Fibroblast of skin of back (primary cell): ENCODE measurements at places on chromosomes 2 and 18.

DNA sequence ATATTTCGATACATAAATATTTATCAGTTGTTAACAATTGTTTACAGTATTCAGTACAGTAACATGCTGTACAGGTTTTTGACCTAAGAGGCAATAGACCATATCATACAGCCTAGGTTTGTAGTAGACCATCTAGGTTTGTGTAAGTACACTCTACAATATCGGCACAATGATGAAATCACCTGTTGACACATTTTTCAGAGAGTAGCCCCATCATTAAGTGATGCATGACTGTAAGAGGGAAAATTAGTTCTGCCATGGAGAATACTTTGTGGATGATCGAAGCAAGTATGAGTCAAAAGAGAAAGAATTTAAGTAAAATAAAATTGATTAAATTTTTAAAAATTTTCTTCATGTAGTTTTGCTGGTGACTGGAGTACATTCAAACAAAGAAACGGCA, 32.6 kb downstream of the VIT start:
- no peak for DNase-seq

GRCh38 chr18:74546751-74547530, 12.6 kb downstream of the CNDP1 start:
- peak; percentile 48 for DNase-seq

DNA sequence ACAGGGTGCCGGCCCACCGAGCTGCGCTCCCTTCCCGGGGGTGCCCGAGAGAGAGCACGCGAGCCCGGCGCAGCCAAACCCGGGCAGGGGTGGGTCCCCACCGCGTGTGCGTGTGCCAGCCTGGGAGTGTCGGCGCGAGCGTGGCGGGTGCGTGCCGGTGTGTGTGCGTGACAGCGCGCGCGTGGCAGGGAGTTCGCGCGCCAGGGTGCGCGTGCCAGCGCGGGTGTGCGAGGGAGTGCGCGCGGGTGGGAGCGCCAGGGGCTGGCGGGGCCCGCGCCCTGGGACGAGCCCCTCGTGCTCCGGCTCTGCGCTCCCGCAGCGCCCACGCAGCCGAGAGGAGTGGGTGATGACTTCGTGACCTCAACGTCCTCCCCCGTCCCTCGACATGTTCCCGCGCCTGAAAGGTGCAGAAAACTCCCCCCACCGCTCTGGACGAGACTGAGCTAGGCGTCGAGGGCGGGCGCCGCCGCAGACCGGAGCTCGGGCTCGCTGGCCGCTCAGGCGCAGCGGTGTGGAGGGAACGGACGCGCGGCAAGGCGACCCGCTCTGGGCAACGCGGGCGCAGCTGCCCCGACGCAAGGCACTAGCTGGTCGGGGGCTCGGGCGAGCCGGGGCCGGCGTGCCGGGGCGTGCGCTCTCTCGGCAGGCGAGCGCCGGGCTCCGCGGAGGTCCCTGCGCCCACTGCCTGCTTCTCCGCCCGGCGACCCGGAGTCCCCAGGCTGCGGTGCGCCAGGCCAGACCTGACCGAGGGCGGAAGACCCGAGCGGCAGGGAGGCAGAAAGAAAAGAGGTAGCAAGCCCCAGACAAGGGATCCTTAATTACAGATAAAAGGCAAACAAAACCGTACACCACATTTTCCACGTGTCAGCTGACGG, 582.8 kb downstream of the ZEB2 start:
- DNase-seq = peak; percentile 48

DNA sequence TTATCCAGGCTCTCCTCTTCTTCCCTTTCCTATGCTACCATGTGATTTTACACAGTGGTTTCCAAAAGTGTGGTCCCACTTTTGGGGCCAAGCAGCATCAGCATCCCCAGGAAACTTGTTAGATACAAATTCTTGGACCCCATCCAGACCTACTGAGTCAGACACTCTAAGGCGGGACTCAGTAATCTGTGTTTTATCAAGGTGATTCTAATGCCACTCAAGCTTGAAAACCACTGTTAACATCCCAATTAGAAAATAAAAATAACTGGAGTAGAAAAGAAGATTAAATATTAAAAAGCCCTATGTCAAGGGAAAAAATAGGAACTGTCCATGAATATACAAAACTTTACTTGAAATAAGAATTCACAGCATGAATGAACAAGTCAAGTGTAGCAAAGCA, 10.8 kb downstream of the DSG2 start:
- DNase-seq = no peak

DNA sequence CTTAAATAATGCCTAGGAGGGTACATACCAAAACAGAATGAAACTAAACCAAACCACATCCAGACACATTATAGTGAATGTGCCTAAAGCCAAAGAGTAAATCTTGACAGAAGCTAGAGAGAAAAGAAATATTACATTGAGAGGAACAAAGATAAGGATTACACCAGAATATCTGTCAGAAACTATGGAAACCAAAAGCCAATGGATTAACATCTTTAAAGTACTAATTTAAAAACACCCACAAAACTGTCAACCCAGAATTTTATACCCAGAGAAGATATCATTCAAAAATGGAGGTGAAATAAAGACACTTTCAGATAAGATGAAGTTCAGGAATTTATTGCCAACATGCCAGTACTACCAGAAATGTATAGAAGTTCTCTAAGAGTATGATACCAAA, 198.5 kb upstream of the ZEB2 start:
- no peak for DNase-seq

DNA sequence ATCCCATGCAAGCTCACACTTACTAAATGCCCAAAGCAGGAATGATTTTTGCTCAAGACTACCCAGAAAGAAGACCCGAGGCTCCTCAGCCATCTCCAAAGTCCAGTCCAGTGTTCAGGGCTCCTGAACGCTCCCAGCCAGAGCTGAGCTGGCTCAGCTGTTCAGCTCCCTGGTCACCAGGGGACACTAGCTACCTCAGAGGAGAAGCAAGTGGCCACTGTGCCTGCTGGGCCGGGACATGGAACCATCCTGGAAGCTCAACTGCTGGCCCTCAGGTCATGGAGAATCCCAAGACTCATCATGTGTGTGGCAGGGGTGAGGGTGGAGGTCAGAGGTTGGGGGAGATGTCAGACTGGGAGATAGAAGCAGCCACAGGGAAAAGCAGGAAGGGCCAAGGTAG, 89.0 kb downstream of the GALNT14 start:
- no peak for DNase-seq

DNA sequence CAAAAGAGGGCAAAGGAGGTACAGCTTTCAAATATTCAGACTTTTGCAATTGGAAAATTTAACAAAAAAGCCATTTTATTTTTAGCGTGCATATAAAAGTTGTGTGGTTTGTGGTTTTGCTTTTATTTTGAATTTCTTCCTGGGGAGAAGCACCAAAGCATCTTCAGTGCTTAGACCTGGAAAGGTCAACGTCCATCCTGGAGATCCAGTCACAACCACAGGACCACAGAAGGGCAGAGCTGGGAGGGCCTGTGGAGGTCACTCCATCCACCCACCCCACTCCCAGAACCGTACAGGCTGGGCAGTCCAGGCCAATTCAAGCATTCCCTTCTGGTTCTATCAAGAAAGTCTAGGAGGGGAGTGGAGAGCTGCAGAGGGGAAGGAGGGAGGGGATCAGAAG, 43.8 kb downstream of the MPHOSPH10 start:
- DNase-seq = no peak

GRCh38 chr2:156349161-156349560, 16.6 kb upstream of the NR4A2 start:
- no peak for DNase-seq

- no peak for DNase-seq
Measured at GRCh38 chr2:123035541-123035940, 989.5 kb upstream of the CNTNAP5 start.

DNA sequence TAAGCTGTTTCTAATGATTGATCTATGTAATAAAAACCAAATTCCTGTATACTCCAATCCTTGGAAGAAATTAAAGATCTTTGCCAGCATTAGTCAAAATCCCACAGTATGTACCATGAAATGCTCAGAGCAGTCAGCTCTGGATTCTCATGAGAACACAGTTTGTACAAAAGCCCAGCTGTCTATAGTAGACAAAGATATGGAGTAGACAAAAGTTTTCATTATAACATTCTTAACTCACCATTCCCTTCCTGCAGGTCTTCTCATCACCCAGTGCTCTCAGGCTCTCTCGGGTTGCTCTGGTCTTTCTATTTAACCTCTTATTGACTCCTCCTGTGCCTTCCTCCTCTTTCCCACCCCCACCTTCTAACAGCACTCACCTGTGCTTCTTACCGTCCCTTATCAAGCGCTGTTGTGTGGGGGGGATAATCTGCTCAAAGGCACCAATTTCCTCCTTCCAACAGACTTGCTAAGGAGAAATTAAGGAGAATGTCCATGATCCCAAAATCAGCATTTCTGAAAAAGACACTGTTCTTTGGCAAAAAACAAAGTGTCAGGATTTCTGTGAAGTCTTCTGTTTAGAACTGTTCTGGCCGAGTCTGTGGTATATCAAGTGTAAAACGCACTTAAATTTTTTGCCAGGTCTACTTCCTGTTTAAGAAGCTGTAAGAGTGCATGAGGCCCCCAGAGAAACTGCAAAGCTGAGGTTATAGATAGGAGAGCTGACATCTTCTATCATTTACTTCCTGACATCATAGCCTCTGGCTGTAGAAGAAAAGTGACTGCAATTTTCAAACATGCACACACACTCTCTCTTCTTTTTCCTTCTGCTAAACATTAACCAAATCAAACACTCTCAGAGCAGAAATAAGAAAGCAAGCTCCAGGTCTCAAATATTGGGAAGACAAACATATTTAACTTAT, 144.1 kb downstream of the EVA1A start:
- DNase-seq = no peak

DNA sequence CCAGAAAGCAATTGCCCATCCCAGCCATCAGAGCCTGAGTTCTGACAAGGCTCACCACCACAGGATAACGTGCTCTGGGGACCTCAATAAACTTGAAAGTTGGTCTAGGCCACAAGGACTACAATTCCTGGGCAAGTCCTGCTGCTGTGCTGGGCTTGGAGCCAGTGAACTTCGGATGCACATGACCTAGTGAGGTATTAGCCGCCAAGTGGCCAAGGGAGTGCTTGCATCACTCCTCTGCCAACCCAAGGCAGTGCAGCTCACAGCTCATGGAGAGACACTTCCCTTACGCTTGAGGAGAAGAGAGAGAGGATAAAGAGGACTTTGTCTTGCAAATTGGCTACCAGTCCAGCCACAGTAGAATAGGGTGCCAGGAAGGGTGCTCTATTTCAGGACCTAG, 219.6 kb downstream of the MBD2 start:
- peak; percentile 20 for DNase-seq

DNA sequence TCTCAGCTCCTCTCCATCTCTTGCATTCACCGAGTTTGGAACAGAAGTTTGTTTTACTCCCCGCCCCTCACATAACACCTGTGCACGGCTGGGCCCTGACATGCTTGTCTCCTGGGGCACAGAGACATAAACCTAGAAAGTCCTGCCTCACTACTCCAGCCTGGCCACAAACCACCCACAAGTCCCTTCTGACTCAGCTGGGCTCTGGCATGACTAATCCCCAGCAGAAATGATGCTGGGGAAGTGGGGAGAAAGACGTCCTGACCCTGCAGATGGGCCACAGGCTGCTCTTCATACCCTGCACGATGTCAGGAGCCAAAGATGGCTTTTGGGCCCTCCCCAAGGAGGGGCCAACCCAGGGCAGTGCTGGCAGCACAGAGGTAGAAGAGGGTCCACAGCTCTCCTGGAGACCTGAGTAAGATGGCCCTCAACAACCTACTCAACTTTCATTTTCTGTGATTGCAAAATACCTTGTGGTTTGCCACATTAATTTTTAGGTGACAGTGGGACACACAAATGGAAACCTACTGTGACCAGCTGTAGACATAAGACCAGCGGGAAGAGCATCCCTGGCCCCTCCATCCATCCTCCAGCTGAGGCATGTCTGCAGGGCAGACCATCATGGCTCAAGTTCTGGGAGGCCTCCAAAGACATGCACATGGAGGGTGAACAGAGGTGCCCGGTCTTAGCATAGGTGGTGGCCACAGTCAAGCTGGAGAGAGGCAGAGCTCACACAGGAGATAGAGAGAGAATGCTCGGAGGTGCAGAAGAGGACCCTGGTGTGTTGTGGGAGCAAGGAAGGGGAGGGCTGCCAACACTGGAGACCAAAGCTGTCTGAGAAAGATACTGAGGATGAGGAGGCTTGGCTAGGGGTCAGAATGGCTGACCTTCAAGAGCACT, 40.0 kb downstream of the DNMT3A start:
- peak; percentile 82 for DNase-seq

DNA sequence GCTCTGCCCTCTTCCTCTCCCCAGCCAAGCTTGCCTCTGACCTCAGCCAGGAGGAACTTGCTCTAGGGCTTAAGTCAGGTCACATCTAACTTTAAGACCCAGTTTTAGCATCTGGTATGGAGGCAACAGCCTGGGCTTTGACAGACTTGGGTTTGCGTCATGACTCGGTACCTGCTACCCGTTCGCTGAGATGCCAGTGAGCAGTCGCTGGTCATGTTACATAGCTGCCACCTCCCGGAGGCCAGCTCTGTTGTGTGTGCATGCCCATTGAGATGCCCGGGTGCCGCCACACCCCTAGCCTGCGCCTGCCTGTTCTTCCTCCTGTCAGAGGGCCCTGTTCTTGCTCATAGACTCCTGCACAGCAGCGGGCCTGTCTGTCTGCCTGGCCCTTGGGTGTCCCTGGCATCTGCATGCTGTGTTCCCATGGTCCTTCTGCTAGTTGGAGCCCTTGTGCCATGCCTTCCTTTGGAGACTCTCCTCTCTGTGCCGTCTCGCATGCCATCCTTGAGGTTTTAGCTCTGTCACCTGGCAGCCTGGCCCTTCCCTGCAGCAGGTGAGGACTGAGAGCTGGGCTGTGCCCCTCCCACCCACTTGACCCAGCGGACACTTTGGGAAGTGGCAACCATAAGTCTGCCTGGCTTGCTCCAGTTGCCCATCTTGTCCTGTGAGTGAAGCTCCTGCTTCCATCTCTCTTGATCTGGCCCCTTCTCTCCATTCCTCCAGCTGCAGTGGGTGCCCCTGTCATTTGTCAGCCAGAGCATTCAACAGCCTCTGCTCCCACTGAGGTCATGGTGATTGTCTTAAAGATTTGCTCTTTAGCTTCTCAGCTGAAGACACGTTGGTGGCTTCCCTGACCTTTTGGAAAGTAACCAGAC, 24.9 kb downstream of the ASAP2 start:
- DNase-seq = no peak

GRCh38 chr2:162782138-162782537, 56.4 kb downstream of the KCNH7 start:
- no peak for DNase-seq

DNA sequence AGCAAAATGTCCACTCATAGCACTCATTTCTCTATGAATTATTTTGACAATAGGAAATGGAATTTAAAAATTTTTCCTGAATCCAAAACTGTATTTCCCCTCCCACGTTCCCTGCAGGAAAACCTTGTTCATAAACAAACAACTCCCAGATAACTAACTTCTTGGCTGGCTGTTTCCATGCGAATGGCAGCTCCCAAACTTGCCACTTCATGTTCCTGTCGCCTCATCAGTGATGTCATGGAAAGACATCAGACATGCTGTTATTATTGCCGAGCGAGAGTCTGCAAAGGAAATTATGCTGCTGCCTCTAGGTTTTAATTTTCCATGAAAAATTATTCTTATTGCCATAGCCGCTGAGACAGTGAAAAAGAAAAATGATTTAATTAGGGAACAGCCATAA, 117.0 kb upstream of the RIOK3 start:
- no peak for DNase-seq

- peak; percentile 9 for DNase-seq
Measured at GRCh38 chr2:188865681-188866080, 108.5 kb upstream of the COL3A1 start.
